Daoy (cell line): ENCODE measurements at places on chromosomes 11 and 22. TPM values are rescaled to one million over a fixed set of nuclear protein-coding genes. Genes with fewer than 3 reads are reported as not detected.

DNA sequence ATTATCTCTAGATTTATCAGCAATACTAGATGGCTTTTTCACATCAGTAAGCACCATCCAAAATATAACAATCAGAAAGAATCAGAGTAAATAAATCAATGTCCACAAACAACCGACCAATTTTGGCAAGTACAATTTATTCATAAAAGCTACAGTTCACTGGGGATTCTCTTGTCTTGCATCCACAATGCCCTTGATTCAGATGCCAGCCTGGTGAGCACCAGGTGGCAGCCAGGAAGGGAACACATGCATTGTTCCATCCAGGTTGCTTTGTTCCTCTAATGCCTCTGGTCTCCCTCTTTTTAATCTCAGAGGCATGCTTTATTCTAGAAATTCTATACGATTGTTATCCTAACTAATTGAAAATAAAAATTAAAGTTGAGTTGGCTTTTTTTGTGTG lies 242.1 kb upstream of the KIRREL3 start:
- no peak for DNase-seq

GRCh38 chr22:35563211-35563610 lies 22.6 kb downstream of the RASD2 start:
- DNase-seq, result no peak

GRCh38 chr22:49889071-49889470 lies 29.2 kb downstream of the ALG12 start:
- DNase-seq, result no peak

- DNase-seq, result peak; percentile 89
Observed at GRCh38 chr22:28009272-28009827, 90.3 kb upstream of the PITPNB start.

GRCh38 chr11:114724916-114725524 lies 46.7 kb downstream of the NXPE2 start:
- DNase-seq, result no peak

DNA sequence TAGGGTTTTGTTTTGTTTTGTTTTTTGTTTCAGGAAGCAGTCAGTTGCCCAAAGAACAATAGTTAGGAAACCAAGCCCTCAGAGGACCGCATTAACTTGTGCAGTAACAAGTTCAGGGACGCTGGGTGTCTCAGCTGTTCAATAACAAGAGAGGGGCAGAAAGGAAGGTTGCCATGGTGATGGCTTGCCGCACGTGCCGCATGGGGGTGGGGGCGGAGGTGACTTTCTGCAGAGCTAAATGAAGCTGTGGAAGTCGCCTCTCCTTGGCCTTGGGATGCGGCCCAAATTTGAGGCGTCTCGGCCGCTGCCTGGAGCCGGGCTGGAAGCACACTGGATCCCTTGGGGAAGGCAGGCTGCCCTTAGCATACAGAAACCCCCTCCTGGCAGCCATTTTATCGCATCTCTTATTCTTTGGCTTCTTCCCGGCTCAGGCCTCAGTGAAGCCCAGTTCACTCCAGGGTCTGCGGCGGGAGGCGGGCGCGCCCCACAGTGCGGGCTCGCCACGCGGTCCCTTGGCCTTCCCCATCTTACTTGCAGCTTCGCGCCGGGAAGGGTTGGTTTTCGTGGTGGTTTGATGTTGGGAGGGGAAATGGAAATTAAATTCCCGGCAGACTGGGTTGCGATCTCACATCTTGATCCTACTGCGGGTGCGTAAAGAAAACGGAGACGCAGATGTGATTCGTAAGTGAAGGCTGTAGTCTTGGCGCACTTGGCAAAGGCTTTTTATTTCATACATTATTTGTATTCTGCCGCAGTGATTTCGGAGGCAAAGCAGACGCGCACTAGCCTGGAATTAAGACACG lies 94.3 kb downstream of the SLC17A6 start:
- peak; percentile 19 for DNase-seq

GRCh38 chr22:22243033-22243680 lies 1.4 kb upstream of the VPREB1 start:
- no peak for DNase-seq

GRCh38 chr11:116840224-116840745 lies 2.9 kb upstream of the APOA1 start:
- no peak for DNase-seq

GRCh38 chr11:41289408-41289807 lies 170.0 kb downstream of the LRRC4C start:
- no peak for DNase-seq

- DNase-seq, result no peak
Observed at GRCh38 chr11:58188770-58189169, at the start of gene OR9Q2. Gene OR9Q2 (plus strand): TSS chr11:58189070. CDS start chr11:58190491, 1,421 bp downstream.

DNA sequence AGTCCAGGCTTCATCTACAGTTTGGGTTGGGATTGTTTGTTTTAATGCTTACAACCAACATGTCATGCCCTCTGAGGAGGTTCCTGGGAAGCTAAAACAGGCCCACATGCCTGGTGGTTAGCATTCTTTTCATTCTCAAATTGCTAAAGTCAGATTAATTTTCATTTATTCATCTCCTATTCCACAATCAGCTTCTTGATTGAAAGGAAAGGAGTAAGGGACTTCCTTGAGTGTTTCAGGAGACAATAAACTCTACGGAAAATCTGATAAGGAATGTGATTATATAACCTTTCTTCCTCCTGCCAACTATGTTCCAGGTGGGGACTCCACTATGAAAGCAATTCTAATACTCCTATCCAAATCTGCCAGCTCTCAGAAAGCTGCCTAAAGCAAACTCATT lies 30.8 kb downstream of the MRTFA start:
- no peak for DNase-seq

GRCh38 chr22:45544588-45545170 lies 42.0 kb downstream of the FBLN1 start:
- DNase-seq, result peak; percentile 49

INPP5J gene
- 0.80 and 1.3 TPM in 2 replicates for total RNA-seq

ENTHD1 gene
- not detected in 2 replicates for total RNA-seq

ESAM gene
- 0.15 and 0.34 TPM in 2 replicates for total RNA-seq

OR4S2 gene
- not detected in 2 replicates for total RNA-seq
